ENCODE measurements at places on chromosomes 12 and 14.

- no peak overlapping the region for H3K27ac ChIP-seq
- DNase-seq = no peak
- H3K36me3 ChIP-seq = no peaks in the 10 kb centered on the region
- no peak overlapping the region for H3K4me3 ChIP-seq
These were observed 274.0 kb downstream of the DPF3 start for GRCh38 chr14:72619881-72620280.

DNA sequence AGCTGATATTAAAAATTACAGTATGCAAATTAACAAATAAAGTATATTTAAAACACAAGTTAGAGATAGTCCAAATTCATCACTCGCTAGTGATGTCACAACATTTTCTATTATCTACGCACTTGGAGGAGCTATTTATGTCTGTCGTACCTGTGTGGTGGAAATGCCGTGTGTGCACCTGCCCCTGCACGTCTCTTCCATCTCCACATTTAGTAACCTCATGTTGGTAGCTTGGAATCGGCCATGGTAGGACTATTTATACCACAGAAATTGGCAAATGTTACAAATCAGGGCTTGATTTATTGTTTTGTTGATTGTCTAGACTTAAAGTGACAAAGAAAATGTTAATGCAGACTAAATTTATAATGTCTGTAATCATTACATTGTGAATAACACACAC is 62.6 kb upstream of the NTF3 start:
- no peaks in the 10 kb centered on the region for H3K4me1 ChIP-seq
- no peak overlapping the region for H3K4me3 ChIP-seq
- H3K36me3 ChIP-seq = no peaks in the 10 kb centered on the region
- no peak overlapping the region for H3K27ac ChIP-seq
- peaks cover 7% of the 10 kb centered on the region for H3K27me3 ChIP-seq

DNA sequence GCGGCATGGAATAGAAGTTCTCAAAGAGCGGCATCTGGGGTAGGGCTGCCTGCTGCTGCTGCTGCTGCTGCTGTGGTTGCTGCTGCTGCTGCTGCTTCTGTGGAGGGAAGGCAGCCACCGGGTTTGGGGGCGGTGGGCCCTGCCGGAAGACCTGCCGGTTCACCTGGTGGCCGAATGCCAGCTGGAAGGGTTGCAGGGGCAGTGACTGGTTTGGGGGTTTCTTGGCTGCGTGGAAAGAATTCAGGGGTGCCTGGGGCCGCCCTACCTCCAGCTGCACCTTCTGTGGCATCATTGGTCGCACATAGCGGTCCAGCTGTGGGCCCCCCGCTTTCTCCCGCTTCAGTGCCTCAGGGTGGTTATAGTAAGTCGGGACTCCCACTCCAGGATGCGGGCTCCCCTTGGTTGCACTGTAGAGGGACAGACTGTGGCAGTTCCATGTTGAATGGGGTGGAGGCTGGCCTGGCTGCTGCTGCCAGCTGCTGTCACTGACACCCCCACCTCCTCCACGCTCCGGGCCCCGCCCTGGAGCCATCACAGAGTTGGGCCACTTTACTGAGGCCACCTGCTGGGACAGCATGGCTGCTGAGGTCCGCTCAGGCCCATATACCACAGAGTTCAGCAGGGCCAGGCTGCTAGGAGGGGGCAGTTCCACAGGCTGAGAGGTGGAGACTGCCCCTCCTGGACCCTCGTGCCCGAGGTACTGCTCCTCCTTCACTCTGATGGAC is 25.2 kb upstream of the PNMA1 start:
- H3K4me3 ChIP-seq = no peak overlapping the region
- H3K36me3 ChIP-seq = peaks cover 34% of the 10 kb centered on the region
- DNase-seq = no peak
- peak overlapping the region; percentile 87 for H3K27ac ChIP-seq
- H3K27me3 ChIP-seq = no peaks in the 10 kb centered on the region

- no peak overlapping the region for H3K4me3 ChIP-seq
- DNase-seq = no peak
- H3K4me1 ChIP-seq = peaks cover 23% of the 10 kb centered on the region
- H3K27ac ChIP-seq = peak overlapping the region; percentile 10
- no peaks in the 10 kb centered on the region for H3K27me3 ChIP-seq
These were observed 74.8 kb downstream of the PAPOLA start for GRCh38 chr14:96576937-96577336.

DNA sequence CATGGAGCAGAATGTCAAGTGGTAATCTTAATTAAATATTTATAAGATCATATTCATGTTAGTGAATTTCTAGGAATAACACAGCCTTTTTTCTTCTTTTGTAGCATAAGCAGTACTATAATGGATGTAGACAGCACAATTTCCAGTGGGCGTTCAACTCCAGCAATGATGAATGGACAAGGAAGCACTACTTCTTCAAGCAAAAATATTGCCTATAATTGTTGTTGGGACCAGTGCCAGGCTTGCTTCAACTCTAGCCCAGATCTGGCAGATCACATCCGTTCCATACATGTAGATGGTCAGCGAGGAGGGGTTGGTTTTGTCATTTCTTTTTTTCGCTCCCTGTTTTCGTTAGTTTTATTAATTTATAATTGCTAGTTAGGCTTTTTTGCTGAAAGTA is 23.1 kb downstream of the AEBP2 start:
- H3K27ac ChIP-seq = no peak overlapping the region
- no peaks in the 10 kb centered on the region for H3K27me3 ChIP-seq
- no peak for DNase-seq
- H3K36me3 ChIP-seq = peaks cover 31% of the 10 kb centered on the region
- no peak overlapping the region for H3K4me3 ChIP-seq

DNA sequence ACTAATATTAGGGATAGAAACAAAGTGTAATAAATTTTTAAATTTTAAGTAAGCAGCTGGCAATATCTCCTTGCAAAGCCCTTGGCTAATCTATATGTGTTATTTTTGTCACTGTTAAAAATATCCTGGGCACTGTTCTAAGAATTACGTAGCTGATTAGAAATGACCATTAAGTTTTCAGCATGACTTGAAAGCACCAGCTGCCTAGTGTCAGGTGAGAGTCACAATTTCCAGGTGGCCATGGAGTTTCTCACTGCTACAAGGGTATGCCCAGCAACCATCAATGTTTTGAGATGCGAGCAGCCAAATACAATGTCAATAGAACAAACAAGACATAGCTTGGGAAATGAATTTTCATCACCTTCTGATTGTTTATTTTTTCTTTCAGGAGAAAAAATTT is 23.3 kb upstream of the GYS2 start:
- H3K4me1 ChIP-seq = no peaks in the 10 kb centered on the region
- peaks cover 27% of the 10 kb centered on the region for H3K36me3 ChIP-seq
- no peak overlapping the region for H3K4me3 ChIP-seq
- H3K27me3 ChIP-seq = no peaks in the 10 kb centered on the region
- no peak for DNase-seq
- H3K27ac ChIP-seq = no peak overlapping the region

GRCh38 chr12:120846721-120847120 is 57.4 kb downstream of the SPPL3 start:
- no peak for DNase-seq
- no peaks in the 10 kb centered on the region for H3K36me3 ChIP-seq
- H3K4me3 ChIP-seq = no peak overlapping the region
- H3K27me3 ChIP-seq = no peaks in the 10 kb centered on the region
- H3K4me1 ChIP-seq = peaks cover 42% of the 10 kb centered on the region

- H3K27ac ChIP-seq = no peak overlapping the region
- no peaks in the 10 kb centered on the region for H3K4me1 ChIP-seq
- no peak for DNase-seq
- no peaks in the 10 kb centered on the region for H3K36me3 ChIP-seq
- no peaks in the 10 kb centered on the region for H3K27me3 ChIP-seq
These were observed 216.7 kb downstream of the FOXG1 start for GRCh38 chr14:28983279-28983678.

DNA sequence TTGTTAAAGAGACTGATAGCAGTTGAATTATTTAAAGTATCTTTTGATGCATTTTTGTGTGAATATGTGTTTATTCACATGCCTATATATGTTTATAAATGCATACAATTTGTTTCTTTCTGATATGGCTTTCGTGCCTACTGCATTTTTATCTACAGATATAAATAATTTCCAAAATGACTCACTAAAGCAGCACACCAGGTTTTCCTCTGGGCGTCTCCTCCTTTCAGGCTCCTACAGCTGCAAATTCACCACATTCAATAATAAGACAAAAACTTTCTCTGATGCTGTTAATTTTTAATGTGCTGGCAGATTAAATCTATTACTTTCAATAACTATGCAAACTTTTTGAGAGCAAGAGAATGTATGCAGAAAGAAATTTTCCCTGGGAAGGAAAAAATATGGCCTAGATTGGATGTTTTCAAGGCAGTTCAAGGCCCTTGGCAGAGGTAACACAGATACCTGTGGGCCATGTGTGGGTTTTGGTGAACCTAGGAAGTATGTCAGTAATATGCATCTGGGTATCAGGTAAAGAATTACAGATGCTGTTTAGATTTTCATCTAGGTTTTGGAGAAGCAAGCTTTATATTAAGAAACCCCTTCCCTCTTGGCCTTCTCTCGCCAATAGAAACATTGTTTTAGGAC is 381.8 kb downstream of the EGLN3 start:
- no peak for DNase-seq
- H3K36me3 ChIP-seq = no peaks in the 10 kb centered on the region
- no peak overlapping the region for H3K27ac ChIP-seq
- H3K4me1 ChIP-seq = no peaks in the 10 kb centered on the region
- H3K4me3 ChIP-seq = no peak overlapping the region

DNA sequence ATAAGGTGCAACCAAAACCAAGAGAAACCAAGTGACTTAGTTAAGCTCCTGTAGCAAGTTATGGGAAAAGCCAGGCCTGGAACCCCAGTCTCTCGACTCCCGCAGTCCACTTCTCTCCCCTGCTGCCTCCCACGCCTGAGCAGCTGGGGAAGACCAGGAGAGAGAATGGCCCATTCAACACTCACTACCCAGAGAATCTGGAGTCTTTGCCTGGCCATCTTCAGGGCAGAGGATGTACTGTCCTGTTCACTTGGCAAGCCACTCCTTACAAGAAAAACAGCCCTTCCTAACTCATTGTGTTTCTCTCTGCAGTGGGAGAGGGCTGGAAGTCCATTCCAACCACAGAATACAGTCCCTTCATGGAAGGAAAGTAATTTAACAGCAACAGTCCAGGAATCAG is 1.8 kb downstream of the PITPNM2 start:
- peaks cover 26% of the 10 kb centered on the region for H3K4me1 ChIP-seq
- H3K27me3 ChIP-seq = no peaks in the 10 kb centered on the region
- peak overlapping the region; percentile 88 for H3K4me3 ChIP-seq
- H3K27ac ChIP-seq = peak overlapping the region; percentile 92
- no peak for DNase-seq

GRCh38 chr12:103241184-103241583 is 254.6 kb downstream of the C12orf42 start:
- H3K27ac ChIP-seq = no peak overlapping the region
- no peaks in the 10 kb centered on the region for H3K36me3 ChIP-seq
- H3K4me3 ChIP-seq = no peak overlapping the region
- no peak for DNase-seq

DNA sequence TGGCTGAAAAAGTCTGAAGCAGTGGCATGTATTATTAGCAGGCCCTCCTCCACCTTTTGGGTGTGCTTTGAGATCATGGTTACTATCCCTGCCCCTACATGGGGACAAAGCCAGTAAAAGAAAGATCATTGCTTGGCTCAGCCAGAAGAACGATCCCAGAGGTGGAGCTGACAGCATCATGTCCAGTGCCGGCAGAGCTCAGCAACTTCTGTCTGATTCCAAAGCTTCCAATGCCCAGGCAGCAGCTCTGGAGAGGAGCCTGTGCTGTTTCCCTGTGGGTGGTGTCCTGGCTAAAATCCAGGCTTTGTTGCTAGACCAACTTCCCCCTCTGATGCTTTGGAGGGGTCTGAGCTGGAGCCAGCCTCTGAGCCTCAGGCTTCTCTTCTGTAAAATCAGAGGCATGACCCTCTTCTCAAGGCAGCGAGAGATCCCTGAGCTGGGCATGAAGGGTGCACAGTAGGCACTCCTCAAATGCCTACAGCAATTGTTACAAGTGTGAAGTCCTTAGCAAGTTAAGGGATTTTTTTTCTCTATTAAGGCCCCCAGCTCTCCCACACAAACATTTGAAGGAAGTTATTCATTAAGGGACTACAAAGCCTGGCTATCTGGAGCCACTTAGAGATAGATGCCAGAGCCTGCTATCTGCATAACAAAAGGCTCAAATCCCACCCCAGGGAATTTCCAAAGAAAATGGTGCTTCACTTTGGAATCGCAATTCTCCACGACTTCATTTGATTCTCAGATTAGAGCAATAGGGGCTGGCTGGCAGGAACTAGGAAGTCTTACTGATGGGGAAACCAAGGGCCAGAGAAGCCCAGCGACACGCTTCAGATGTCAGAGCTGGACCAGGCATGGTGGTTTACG is 10.9 kb upstream of the GSC start:
- no peaks in the 10 kb centered on the region for H3K36me3 ChIP-seq
- H3K4me1 ChIP-seq = peaks cover 2% of the 10 kb centered on the region
- H3K27me3 ChIP-seq = peaks cover 67% of the 10 kb centered on the region
- H3K4me3 ChIP-seq = no peak overlapping the region

GRCh38 chr14:101444116-101444515 is 117.2 kb upstream of the DIO3 start:
- DNase-seq = no peak
- H3K4me3 ChIP-seq = no peak overlapping the region
- H3K27me3 ChIP-seq = peaks cover 29% of the 10 kb centered on the region
- peaks cover 6% of the 10 kb centered on the region for H3K4me1 ChIP-seq

GRCh38 chr14:33930439-33930838 is 20.4 kb downstream of the EGLN3 start:
- no peaks in the 10 kb centered on the region for H3K27me3 ChIP-seq
- no peaks in the 10 kb centered on the region for H3K4me1 ChIP-seq
- no peaks in the 10 kb centered on the region for H3K36me3 ChIP-seq
- DNase-seq = no peak
